ENCODE measurements at places on chromosomes 2 and 18.
A peak's percentile ranks its signal among the peaks of the same experiment; 100 is the strongest.

DNA sequence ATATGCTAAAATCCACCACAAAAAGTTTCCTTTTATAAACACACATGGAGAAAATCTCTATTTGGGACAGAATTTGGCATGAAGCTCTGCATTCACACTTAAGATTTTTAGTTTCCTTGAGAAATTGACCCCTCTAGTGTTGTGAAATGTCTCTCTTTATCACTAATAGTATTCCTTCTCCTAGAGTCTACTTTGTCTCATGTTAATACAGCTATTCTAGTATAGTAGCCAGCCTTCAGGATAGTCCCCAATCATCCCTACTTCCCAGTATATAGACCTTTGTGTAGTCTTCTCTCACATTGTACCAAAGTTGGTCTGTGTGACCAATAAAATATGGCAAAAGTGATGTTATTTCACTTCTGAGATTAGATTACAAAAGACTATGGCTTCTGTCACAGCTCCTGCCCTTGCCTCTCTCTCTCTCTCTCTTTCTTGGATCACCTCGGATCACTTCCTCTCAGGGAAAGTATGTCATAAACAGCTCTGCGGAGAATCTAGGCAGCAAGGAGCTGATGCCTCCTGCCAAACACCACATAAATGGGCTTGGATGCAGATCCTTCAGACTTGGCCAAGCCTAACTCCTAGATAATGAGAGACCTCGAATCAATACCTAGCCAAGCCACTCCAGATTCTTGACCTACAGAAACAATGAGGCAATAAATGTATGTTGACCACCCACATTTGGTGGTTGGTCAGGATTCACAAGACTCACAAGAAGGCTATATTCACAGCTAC is 59.7 kb upstream of the NABP1 start:
- DNase-seq: no peak

- no peak for DNase-seq
These were observed 70.1 kb downstream of the BCL11A start for GRCh38 chr2:60483401-60483800.

DNA sequence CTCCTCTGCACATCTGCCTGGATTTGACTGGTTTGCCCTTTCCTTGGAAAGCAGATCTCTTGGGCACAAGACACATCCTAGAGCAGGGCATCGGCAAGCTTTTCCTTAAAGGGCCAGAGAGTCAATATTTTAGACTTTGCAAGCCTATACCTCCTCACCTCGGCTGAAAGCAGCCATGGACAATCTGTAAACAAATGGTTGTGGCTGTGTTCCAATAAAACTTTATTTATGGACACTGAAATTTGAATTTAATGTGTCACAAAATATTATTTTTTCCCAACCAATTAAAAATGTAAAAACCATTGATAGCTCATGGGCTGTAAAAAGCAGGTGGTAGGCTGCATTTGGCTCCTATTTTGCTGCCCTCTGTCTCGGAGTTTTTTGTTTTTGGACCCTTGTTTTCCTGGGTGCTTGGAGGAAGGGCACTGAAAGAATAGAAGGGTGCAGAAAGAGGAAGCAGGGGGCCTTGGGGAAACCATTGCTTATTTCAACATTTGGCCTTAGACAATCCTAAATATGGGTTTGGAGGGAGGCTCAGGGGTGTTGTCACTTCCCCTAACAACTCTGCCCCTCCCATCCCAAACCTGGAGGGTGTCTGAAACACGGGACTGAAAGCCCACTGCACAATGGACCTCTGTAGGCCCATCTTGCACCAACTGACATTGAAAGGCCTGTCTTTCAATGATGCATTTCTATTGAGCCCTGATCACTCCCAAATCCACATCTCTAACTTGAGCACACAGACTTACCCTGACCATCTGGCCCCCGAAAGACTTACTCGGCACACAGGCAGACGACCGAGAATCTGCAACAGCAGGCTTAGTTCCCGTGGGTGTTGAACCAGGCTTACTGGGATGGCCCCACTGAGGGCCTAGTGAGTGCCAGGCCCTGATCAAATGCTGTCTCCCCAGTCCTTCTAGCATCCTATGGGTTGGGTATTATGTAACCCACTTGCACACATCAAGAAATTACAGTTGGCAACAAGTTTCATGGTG is 7.1 kb upstream of the ZFP36L2 start:
- no peak for DNase-seq

- DNase-seq: no peak
These were observed 24.0 kb downstream of the PRKAG3 start for GRCh38 chr2:218807626-218808025.

DNA sequence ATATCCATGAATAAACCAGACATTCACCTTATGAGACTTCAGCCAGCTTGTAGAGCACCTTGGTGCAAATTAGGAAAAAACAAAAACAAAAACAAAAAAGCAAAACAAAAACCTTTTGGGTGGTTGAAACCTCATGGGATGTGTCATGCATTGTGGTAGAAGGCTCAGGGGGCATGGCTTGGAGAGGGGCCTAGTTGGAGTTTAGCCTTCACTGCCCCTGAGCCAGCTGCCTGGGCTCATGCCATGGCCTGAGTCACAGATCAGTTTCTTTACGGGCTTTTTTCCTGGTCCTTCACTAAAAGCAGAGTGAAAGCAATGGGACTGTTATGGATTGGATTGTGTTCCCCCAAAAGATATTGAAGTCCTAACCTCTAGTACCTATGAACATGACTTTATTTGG is 22.0 kb upstream of the DAPL1 start:
- DNase-seq: no peak

GRCh38 chr18:75081486-75081885 is 127.5 kb downstream of the PTGR3 start:
- DNase-seq: no peak

- no peak for DNase-seq
These were observed 30.3 kb downstream of the TFCP2L1 start for GRCh38 chr2:121254748-121255147.

DNA sequence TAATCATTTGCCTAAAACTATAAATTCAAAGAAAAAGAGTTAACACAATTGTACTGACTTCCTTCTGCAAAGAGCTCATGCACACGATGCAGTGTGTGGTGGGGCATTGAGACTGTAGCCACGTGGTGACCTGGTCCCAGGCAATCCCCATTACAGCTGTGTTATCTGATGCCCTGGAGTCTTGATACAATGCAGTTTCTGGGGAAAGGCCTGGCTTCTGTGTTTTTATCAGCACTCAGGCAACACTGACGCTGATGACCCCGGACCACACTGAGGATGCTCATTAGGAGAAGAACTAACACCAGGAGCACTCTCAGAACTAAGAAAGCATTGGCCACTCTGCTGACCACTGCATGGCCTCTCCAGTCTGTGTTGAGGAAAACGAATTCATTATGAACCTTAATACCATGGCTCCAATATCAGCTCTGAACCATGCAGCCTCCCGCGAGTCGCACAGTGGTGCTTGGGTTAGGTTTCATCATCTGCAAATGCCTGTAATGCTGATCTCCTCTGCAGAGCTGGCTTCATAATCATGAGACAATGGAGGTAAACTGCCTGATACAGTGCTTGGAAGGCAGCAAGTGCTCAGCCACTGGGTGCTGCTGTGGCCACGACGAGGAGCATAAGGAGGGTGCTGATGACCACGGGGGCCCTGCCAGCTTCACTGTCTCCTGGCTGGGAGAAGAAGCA is 218.5 kb downstream of the MYT1L start:
- peak; percentile 43 for DNase-seq

GRCh38 chr2:54457323-54458023 is 1.3 kb downstream of the SPTBN1 start:
- peak; percentile 45 for DNase-seq

- no peak for DNase-seq
These were observed 18.2 kb upstream of the DUSP2 start for GRCh38 chr2:96163415-96163767.

GRCh38 chr2:181680055-181680936 is at the start of gene NEUROD1:
Gene NEUROD1 (minus strand): TSS chr2:181680517. CDS start chr2:181678860, 1,657 bp downstream.
- peak; percentile 36 for DNase-seq

DNA sequence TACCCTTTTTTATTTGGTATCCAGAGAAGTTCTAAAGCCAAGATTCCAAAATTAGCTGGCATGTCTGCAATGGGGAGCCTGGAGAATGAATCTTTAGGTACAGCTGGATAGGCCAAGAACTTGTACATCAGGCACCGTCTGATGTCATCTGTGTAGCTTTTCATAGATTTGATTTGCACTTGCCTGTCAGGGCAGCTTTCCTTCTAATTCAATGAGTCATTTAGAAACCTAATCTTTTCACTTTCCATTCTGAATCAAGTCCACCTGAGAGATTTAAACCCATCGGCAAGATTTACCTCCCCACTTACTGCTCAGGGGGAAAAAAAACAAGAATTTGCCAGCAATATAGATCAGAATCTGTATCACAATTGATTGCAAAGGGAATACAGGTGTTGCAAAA is 60.9 kb upstream of the ACAA2 start:
- no peak for DNase-seq

DNA sequence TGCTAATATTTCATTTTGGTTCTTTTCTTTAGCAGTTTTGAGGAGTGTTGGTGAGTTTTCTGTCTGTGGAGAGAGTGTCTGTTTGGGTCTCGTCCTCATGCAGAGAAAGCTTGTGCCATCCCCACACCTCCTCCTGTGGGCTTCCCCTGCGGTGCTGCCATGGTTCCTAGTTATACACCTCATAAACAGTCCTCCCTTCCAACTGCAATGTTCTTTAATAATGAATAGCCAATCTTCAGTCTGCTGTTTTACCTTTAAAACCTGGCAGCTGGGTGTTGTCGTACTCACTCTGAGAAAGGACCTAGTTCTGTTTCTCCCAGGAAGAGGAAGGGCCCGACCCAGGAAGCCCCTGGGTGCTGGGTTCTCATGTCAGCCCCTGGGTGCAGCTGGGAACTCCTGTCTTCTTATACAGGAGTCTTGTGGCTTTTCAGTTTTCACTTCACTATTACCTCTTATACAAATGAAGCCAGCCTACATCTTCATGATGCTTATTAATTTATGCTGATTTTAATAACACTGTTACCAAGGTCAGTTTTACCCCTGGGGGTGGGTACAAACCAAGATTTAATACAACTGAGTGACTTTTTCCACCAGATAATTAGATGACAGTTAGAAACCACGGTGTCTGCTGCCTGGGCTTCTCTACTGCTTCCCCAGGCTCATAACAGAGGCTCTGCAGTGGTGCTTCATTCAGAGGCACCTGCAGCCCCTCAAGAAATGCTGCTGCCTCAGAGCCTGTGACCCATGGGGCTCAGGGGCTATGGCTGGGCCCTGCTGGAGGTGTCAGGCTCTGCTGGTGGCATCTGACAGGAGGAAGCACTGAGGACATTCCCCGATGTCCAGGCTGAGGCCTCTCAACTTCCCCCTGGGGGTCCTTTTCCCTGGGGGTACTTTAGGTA is 59.1 kb downstream of the COA5 start:
- DNase-seq: no peak

DNA sequence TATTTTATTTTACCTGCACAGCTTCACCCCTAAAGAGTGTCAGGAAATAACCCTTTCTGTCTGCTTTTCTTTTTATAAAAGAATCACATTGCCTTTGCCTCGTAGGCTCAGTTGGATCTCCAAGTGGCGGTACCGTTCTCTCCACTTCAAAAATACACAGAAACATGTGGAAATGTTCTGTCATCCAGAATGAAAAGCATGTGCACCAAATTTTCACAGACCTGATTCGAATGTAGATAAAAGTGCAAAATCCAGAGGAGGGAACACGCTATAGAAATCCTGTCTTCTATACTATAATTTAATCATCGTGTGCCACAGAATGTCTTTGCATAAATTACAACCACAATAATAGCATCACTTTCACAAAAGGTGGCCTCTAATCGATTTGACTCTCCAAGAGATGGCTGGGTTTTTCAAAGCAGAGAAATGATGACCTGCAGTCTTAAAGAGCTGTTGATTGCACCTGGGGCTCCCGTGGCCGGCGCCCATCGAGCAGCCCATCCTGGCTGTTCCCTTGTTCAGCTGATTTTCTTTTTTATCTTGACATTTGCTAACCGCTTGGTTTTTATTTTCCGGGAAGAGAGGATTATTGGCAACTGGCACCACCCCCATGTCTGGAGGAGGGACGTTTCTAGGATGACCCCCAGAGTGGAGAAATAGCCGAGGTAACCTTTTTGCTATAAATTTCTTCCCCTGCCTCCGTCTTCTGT is 290.2 kb downstream of the SOX11 start:
- no peak for DNase-seq

- DNase-seq: no peak
These were observed 232.7 kb downstream of the SLC8A1 start for GRCh38 chr2:40219141-40219540.

DNA sequence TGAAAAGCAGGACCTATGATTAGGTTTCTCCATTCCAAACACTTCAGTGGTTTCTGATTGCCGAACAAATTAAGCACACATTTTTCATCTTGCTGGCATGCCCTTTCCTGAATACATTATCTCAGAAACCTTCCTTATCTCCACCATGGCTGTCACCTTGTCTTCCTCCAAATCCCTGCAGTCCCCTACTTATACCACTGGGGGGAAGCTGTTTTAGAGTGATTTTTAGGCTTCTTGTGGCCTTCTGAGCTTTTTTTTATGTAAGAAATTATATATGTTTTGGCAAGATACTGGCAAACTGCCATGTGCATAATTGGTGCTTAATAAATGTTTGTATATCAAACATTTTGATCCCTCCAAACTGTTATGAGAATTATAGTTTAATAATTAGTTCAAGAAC is 229.2 kb downstream of the MYT1L start:
- DNase-seq: no peak
